Naive B cell (primary cell): ENCODE measurements at places on chromosomes 7 and 10. TPM values are rescaled to one million over a fixed set of nuclear protein-coding genes. Genes with fewer than 3 reads are reported as not detected.

DNA sequence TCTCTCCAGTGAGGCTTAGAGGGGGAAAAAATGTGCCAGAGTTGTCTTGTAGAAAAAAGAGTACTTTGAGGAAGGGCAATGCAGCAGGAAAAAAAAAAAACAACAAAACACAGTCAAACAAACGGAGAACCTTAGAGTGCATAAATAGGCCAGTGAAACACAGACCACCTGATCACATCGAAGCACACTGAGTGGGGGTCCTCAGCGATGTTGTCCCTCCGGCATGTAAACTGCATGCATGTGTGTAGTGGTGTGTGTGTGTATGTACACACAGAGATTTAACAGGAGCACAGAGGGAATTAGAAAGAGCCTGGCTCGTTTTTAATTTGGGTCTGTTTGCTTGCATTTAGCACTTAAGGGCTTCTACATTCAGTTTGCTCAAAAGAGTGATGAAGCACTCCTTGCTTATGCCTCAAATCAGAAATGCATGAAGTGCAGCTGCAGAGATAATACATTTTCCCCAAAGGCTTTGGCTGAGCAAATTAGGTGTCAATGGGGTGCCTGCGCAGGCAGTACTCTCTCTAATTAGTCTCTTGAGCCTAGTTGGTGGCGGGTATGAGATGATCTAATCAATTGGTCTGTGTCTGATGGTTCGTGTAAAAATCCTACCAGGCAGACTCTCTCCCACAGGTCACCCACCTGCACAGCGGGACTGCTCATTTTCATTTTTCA lies 62.7 kb upstream of the FZD1 start:
- no peak overlapping the region for H3K4me3 ChIP-seq
- peaks cover 16% of the 10 kb centered on the region for H3K4me1 ChIP-seq
- peaks cover 17% of the 10 kb centered on the region for H3K36me3 ChIP-seq
- DNase-seq, result no peak
- no peaks in the 10 kb centered on the region for H3K27me3 ChIP-seq

- H3K4me1 ChIP-seq, result no peaks in the 10 kb centered on the region
- H3K27me3 ChIP-seq, result peaks cover 20% of the 10 kb centered on the region
- no peak overlapping the region for H3K27ac ChIP-seq
- H3K36me3 ChIP-seq, result no peaks in the 10 kb centered on the region
- no peak for DNase-seq
These were observed 495.2 kb downstream of the PLXNA4 start for GRCh38 chr7:132080967-132081668.

GRCh38 chr7:112510001-112510742 lies 29.4 kb downstream of the LSMEM1 start:
- H3K4me1 ChIP-seq, result no peaks in the 10 kb centered on the region
- no peak overlapping the region for H3K4me3 ChIP-seq
- H3K36me3 ChIP-seq, result no peaks in the 10 kb centered on the region
- no peak overlapping the region for H3K27ac ChIP-seq

- peak overlapping the region; percentile 79 for H3K27ac ChIP-seq
- peak; percentile 28 for DNase-seq
- H3K36me3 ChIP-seq, result no peaks in the 10 kb centered on the region
- no peaks in the 10 kb centered on the region for H3K27me3 ChIP-seq
- peaks cover 76% of the 10 kb centered on the region for H3K4me1 ChIP-seq
- peak overlapping the region; percentile 89 for H3K4me3 ChIP-seq
These were observed 73.0 kb upstream of the LRRC4 start for GRCh38 chr7:128104108-128104742.

Gene RAB19
- not detected for polyA plus RNA-seq
